Naive thymus-derived CD4-positive, alpha-beta T cell (primary cell): ENCODE measurements at places on chromosomes 5 and 9.

DNA sequence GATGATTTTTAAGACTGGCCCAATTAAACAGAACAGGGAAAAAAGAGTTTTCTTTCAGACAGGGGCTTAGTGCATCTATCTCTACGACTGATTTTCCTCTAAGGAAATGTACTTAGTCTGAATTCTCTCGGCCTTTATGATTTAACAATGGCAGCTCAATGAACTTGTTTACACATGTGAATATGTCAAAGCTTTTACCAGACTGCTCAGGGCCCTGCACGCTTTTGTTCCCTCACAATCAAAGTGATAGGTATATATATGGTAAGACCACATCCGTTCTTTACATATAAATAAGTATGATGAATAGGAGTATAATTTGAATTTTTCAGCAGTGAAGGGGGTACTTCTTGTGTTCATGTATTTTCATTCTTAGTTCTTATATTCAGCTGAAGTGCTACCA is 27.6 kb downstream of the LEAP2 start:
- H3K4me3 ChIP-seq: no peak overlapping the region
- no peaks in the 10 kb centered on the region for H3K4me1 ChIP-seq
- H3K36me3 ChIP-seq: peaks cover 35% of the 10 kb centered on the region
- H3K27ac ChIP-seq: no peak overlapping the region
- no peaks in the 10 kb centered on the region for H3K27me3 ChIP-seq

DNA sequence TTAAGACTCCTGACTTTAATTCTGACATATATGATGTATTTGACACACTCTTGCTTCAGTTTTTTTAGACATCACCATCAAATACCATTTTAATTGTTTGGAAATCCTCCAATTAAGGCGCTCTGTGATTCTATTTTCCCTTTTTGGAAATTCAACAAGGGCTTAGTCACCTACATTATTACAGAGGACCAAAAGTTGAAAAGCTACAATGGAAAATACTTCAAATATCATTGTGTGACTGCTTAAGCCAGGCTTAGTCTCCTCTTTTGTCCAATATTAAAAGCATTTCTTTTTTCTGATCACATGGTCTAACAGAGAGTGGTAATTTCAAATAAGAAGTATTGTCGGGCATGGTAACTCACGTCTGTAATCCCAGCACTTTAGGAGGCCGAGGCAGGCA is 160.3 kb downstream of the CEMIP2 start:
- no peaks in the 10 kb centered on the region for H3K36me3 ChIP-seq
- peaks cover 3% of the 10 kb centered on the region for H3K27me3 ChIP-seq
- no peak overlapping the region for H3K27ac ChIP-seq
- DNase-seq: no peak

DNA sequence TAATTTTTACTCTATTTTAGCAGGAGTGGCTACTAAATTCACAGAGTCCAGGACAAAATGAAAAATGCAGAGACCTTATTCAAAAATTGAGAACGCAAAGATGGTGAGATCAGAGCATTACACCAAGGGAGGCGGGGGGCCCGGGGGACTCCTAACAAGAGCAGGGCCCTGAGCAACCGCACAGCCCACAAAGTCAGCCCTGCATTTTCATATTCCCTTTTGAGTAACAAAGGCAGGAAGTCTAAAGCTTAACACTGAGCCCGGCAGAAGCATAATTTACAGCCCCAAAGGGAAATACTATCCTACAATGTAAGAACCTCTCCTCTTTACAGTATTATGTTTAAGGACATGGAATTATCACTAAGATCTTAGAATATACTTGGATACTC is 69.4 kb downstream of the TLE1 start:
- no peak for DNase-seq
- H3K36me3 ChIP-seq: no peaks in the 10 kb centered on the region
- H3K27me3 ChIP-seq: no peaks in the 10 kb centered on the region
- no peak overlapping the region for H3K27ac ChIP-seq

- no peaks in the 10 kb centered on the region for H3K36me3 ChIP-seq
- no peaks in the 10 kb centered on the region for H3K27me3 ChIP-seq
- no peak for DNase-seq
- H3K27ac ChIP-seq: no peak overlapping the region
- H3K4me1 ChIP-seq: no peaks in the 10 kb centered on the region
Observed at GRCh38 chr5:4361753-4362152, 766.1 kb downstream of the IRX1 start.

GRCh38 chr9:107423540-107423939 is 66.0 kb downstream of the KLF4 start:
- DNase-seq: no peak
- no peaks in the 10 kb centered on the region for H3K36me3 ChIP-seq
- no peak overlapping the region for H3K27ac ChIP-seq
- no peak overlapping the region for H3K4me3 ChIP-seq
- peaks cover 4% of the 10 kb centered on the region for H3K4me1 ChIP-seq

DNA sequence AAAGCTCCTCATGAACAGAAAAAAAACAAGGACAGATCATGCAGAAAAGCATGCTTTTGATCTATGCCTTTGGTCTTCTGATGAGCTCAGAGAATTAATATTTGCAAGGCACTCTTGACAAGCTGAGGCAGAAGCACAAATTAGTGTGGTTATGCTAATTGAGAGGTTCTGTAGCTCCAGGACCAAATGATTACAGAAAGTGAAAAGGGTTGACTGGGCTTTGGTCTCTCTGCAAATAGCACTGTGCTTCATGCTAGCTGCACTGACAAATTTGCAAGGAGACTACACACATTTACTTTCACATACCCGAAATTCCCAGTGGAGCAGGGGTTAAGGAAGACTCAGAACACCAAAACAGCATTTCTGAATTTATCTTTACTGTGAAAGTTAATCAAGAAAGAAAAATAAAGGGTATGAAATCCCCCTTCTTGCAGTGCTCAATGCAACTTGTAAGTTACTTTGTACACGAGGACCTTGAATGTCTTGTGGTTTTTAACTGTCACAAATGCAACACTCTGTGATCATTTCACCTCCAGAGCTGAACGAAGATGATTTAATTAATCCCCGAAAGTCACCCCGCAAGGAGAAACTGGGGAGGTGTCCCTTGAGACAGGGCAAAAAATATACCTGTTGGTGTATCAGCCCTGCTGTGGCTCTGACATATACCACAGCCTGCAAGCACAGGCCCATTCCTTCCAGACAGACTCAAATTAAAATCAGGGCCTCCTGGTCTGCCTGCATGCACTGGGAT is 11.9 kb downstream of the RAPGEF1 start:
- H3K27me3 ChIP-seq: no peaks in the 10 kb centered on the region
- H3K4me3 ChIP-seq: peak overlapping the region; percentile 9
- H3K36me3 ChIP-seq: no peaks in the 10 kb centered on the region
- DNase-seq: peak; percentile 10

DNA sequence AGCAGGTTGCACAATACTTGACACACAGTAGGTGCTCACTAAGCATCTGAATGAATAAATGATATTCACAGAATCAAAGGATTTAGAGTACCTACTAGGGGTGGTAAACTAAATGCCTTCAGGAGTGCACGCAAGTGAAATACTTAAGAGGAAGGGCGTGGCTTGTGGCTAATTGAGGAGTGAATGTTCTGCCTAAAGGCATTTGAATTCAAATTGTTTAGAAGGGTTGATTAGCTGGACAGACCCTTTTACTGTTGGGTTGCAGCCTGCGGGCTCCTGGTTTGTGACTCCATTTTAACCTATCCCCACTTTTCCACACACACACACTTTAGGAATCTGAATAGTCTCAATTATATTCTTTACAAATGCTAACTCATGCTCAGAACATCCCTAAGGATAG is 63.1 kb downstream of the PPP2R2B start:
- no peaks in the 10 kb centered on the region for H3K27me3 ChIP-seq
- H3K4me1 ChIP-seq: no peaks in the 10 kb centered on the region
- DNase-seq: no peak
- H3K36me3 ChIP-seq: no peaks in the 10 kb centered on the region
- H3K27ac ChIP-seq: no peak overlapping the region

DNA sequence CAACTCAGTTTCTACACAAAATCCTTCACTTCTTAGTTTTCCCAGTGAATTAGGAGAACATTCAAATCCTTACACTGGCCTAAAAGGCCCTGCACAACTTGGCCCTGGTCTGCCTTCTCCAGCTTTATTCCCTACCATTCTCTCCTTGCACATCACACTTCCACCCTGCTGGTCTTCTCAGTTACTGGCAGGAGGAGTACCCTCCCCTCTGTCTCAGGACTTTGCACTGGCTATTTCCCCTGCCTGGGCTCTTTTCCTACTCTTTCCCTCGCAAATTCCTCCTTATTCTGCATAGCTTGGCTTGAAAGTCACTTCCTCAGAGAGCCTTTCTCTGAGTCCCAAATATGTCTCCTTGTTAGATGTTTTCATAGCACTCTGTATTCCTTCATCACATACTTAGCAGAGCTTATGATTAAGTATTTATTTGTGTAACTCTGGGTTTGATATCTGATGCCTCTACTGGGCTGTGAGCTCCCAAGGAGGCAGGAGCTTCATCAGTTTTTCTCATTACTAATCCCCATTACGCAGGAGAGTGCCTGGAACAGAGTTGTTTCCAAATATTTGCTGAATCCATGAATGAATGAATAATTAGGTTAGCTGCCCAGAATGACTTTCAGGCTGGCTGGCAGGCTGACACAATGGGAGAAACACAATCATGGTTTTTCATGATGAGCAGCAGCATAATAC is 159.8 kb upstream of the KLF9 start:
- H3K36me3 ChIP-seq: no peaks in the 10 kb centered on the region

GRCh38 chr9:106846857-106847256 is 16.1 kb upstream of the ZNF462 start:
- no peak for DNase-seq
- H3K27me3 ChIP-seq: no peaks in the 10 kb centered on the region
- H3K27ac ChIP-seq: no peak overlapping the region
- no peaks in the 10 kb centered on the region for H3K36me3 ChIP-seq
- no peak overlapping the region for H3K4me3 ChIP-seq

GRCh38 chr5:38543886-38544285 is 12.6 kb downstream of the LIFR start:
- no peak overlapping the region for H3K4me3 ChIP-seq
- DNase-seq: no peak
- H3K27ac ChIP-seq: no peak overlapping the region
- no peaks in the 10 kb centered on the region for H3K4me1 ChIP-seq
- H3K27me3 ChIP-seq: no peaks in the 10 kb centered on the region

DNA sequence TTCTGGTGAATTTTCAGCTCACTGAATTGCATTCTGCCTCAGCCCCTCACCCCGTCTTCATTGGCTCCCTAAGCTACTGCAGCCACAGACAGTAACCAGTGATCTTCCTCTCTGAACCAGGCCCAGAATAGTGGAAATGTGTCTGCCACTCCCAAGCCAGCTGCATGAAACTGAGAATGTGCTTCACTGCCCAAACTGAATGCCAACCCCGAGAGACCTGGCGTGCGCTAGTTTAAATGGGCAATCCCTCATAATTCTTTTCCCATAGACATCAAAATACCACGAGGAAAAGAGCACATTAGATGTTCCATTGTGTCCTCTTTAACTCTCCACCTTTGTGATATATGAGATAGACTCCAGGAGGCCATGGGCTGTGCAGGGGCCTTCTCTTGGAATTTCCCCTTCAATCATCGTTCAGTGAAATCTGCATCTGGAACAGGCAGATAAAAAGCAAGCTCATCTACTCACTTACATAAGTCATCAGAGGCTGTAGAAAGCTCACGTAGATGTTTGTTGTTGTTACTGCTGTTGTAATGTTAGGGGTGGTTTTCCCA is 320.2 kb downstream of the NFIB start:
- no peak overlapping the region for H3K4me3 ChIP-seq
- no peaks in the 10 kb centered on the region for H3K36me3 ChIP-seq
- DNase-seq: no peak
- no peaks in the 10 kb centered on the region for H3K27me3 ChIP-seq

DNA sequence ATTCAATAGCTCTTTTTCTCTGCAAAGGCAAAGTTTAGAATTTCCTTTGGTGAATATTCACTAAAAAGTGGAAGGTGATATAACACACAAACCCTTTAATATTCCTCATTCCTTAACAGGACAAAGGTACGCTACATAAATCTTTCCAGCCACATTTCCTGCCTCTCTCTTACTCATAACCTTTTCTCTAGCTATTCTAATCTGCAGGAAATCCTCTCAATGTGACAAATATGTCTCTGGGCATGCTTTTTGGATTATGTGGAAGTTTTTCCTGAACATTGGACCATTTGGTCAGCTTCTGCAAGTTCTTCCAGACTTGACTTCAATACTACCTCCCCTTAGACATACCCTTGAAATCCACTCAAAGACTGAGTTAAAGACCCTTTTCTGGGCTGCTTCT is 186.3 kb upstream of the TUSC1 start:
- H3K27me3 ChIP-seq: no peaks in the 10 kb centered on the region
- H3K36me3 ChIP-seq: no peaks in the 10 kb centered on the region
- H3K27ac ChIP-seq: no peak overlapping the region
- H3K4me1 ChIP-seq: no peaks in the 10 kb centered on the region

- no peaks in the 10 kb centered on the region for H3K4me1 ChIP-seq
- no peak for DNase-seq
- no peaks in the 10 kb centered on the region for H3K36me3 ChIP-seq
Observed at GRCh38 chr5:143717400-143717799, 94.6 kb upstream of the HMHB1 start.

GRCh38 chr5:101585366-101585765 is 682.3 kb upstream of the ST8SIA4 start:
- no peaks in the 10 kb centered on the region for H3K27me3 ChIP-seq
- no peak for DNase-seq
- no peak overlapping the region for H3K27ac ChIP-seq

GRCh38 chr5:112669328-112669963 is 68.2 kb upstream of the APC start:
- no peak overlapping the region for H3K4me3 ChIP-seq
- no peak overlapping the region for H3K27ac ChIP-seq
- no peaks in the 10 kb centered on the region for H3K27me3 ChIP-seq
- H3K36me3 ChIP-seq: no peaks in the 10 kb centered on the region
- no peak for DNase-seq
- no peaks in the 10 kb centered on the region for H3K4me1 ChIP-seq

GRCh38 chr5:128413356-128413755 is 124.7 kb downstream of the FBN2 start:
- no peaks in the 10 kb centered on the region for H3K27me3 ChIP-seq
- no peak overlapping the region for H3K27ac ChIP-seq
- no peaks in the 10 kb centered on the region for H3K36me3 ChIP-seq
- DNase-seq: no peak
- H3K4me3 ChIP-seq: no peak overlapping the region

DNA sequence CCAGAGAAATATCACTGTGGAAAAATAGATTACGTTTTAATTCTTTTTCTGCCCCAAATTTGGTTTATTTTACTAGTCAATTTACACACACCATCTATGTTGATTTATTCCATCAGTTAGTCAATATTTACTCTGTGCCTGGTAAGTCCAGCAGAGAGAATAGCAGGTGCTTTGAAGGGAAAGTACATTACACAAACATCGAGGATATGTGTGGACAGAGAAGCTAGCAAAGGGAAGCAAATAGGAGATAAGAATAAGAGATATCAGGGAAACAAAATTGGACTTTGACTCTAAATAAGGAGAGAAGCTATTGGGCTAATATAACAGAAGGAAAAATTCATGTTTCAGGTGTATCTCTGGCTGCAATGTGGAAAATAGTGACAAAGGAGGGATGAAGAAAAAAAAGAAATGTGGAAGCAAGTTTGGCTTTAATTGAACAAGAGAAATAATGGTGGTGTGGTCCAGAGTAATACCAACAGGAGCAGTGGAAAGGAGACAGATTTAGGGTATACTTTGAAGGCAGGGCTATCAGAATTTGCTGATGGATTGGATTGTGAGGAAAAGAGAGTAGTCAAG is 587.7 kb upstream of the CDH6 start:
- no peaks in the 10 kb centered on the region for H3K4me1 ChIP-seq
- no peak overlapping the region for H3K27ac ChIP-seq
- no peaks in the 10 kb centered on the region for H3K27me3 ChIP-seq
- H3K4me3 ChIP-seq: no peak overlapping the region
- no peak for DNase-seq
